ENCODE measurements at places on chromosomes 2 and 18. TPM values are rescaled to one million over a fixed set of nuclear protein-coding genes. Genes with fewer than 3 reads are reported as not detected.

The MCM6 gene
- total RNA-seq: 24.5 TPM

The APOB gene
- total RNA-seq: not detected

GRCh38 chr2:74253971-74254310 is 55.5 kb downstream of the MTHFD2 start:
- no peak for DNase-seq

DNA sequence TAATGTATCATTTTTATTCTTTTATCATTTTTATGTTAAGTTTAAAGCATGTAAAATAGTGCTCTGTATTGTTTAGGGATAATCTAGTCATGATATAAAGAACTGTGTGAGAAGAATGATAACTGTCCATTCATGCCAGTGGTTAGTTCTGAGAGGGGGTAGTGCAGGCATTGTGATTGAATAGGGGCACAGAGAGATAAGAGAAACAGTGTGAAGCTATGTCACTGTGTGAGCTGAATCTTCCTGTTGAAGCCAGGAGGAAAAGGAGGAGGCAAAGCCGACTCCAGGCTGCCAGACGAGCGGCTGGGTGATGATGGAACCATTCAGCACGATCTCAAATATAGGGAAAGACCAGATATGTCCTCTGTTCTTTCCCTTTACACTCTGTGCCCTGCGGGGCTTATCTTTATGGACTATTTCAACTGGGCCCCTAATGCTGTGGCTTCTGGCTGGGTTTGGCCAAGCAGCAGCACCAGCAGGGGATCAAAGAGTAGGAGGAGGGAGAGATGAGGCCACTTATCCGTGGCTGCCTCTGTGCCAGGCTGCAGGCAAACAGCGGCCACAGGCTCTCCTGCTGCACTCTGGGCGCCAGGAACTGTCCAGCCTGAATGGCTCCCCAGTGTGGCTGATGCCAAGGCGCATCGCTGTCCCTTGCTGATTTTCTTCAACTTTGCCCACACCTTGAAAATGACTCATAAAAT is 128.0 kb downstream of the SPP2 start:
- DNase-seq: no peak

The ZNF397 gene
- total RNA-seq: 37.0 TPM

GRCh38 chr2:104416339-104417000 is 437.4 kb upstream of the POU3F3 start:
- DNase-seq: no peak

DNA sequence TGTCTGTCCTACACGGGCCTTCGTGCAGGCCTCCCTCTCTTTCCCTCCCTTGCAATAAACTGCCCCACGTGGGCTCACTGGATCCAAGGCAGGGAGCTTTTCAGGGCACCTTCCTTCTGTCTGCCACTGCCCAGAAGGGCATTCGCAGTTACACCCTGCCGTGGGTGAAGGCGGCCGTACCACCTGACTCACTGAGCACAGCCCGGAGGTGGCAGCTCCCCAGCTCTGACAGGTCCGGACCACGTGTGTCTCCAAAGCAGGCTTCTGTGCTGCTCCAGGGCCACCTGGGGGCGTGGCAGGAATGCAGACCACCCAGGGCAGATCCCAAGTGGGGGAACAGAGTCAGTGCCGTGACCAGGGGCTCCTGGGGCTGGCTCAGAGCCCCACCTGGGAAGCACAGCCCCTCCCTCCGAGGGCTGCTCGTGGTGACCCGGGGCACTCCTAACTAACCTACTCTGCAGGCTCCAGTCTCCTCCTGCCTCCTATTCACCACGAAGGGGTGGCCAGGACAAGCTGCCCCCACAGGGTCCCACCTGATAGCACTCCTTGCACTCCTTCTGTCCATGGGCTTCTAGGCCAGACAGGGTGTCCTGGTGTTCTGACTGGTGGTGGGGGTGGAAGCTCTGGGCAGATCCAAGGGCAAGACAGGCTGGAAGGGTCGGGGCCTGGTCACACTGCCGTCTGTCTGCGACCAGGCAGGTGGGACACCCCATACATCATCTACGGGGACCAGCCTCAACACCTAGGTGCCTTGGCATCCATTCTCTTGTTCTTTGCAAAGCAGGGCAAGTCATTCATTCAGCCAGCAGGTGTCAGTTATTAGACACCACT is 9.7 kb downstream of the SNED1 start:
- DNase-seq: no peak

The GKN1 gene
- not detected for total RNA-seq

DNA sequence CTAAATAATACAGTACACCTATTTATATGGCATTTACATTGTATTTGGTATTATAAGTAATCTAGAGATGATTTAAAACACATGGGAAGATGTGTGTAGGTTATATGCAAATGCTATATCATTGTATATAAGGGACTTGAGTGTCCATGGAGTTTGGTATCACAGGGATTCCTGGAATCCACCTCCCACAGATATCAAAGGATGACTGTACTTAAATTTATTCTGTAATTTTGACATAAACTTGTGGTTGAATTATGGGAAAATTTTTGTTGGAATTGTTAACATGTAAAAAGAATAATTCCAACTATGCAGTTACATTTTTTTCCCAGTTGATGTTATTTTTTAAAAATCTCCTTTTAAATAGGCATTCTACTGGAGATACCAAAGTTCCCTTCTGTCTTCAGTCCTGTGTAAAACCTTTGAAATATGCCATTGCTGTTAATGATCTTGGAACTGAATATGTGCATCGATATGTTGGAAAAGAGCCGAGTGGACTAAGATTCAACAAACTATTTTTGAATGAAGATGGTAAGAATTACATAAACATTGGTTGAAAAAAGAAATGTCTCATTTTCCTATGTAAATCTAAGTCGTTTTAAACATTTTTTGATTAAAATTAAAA is 24.1 kb downstream of the GLS start:
- DNase-seq: no peak

The ADGRF3 gene
- 3.4 TPM for total RNA-seq

DNA sequence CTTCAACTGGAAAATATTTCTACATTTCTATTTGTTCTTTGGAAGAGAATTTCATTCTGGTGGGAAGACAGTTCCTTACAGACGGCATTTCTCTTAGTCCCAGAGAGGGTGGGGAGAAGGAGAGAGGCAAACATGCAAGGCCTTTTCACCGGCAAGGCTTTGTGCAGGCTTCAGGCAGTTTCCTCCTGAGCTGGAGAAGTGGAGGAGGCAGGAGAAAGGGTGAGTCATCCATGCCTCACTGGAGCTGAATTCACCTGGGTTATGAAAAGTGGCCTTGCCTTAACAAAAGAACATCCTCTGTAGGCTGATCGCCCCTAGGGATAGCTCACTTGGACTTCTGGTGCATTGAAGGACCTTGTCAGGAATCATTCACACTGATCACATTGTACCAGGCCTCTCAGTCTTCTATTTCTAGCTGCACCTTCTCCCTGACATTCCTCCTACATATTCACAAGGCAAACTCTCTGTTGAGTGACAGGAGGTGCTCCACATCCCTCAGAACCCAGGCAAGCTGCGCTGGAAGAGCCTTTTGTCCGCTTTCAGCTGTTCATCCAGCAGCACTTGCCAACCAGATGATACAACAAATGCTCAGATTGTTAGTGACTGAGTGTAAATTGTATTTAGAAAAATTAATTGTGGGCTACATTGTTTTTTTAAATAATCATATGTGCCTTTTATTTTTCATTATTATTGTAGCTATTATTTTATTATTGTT is 796.1 kb downstream of the DCDC2C start:
- no peak for DNase-seq

GRCh38 chr2:219112651-219113338 is 47.8 kb downstream of the NHEJ1 start:
- no peak for DNase-seq

The ACMSD gene
- 0.20 TPM for total RNA-seq

The DSG1 gene
- total RNA-seq: not detected

- no peak for DNase-seq
Observed at GRCh38 chr2:202299712-202300111, 34.1 kb downstream of the NOP58 start.

The KCNF1 gene
- not detected for total RNA-seq

DNA sequence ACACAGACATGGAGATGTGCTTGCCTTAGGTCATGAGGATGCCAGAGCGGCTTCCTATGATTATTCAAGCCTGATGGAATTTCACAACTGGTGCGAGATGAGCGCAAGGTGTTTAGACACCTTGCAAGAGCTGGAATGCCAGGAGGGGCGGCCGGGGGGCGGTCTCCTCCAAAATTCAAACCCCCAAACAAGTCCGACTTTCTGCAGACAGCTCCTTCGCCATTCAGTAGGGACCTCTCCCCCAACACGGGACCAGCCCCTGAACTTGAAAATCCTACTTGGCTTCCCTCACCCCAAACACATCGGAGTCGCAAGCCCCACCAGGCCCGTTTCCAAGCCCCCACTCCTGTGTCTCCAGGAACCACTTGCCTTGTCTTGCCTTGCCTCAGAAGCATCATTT is 64.8 kb upstream of the ID2 start:
- DNase-seq: no peak

The SMYD1 gene
- not detected for total RNA-seq

DNA sequence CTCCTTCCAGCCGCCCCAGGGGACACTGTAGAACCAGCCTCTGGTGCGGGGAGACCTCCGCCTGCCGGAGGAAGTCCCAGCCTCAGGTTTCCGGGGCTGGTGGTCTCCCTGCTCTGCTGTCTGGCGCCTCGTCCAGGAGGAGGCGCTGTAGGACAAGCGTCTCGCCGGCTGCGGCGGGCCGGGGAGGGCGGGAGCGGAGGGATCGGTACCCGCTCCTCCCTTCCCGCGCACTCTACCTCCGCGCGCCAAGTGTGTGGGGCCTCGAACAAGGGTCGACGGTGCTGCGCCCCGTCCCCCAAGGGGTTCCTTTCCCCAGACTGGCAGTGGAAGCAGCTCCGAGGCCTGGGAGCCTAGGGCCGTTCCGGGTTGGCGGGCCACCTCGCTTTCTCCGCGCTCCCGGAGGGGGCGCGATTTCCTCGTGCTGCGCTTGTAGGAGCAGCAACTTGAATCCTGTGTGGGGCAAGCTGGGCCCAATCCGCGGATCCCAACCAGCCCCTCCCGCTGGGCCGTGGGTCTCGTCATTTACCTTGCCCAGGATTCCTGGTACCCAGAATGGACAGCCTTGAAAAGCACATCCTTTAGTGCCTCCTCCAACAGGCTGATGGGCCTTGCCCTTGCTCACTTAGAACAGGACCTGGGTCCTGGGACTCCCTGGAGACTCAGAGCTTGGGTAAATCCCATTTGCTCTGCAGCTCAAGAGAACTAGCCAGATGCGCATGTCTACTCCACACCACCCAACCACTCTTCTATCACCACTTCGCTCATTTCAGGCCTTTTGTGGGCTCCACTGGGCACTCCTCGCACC is 10.6 kb upstream of the HOXD4 start:
- DNase-seq: peak; percentile 58

DNA sequence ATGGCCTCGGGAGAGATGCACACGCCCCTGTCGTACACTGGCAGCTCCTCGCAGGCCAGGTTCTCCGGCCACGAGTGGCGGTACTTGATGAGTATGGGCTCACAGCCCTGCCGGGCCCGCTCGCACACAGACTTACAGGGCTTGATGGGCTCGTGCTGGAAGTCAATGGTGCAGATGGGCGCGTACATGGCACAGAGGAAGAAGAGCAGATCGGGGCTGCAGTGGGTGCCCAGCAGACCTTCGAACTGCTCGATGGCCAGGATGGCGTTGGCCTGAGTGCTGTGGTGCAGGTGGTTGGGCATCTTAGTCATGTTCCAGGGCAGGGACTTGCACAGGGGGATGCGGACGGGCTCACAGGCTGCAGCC is 359 bp downstream of the FRZB start:
- DNase-seq: no peak

The NETO1 gene
- total RNA-seq: not detected

- DNase-seq: no peak
Observed at GRCh38 chr18:78957140-78957539, 22.5 kb upstream of the SALL3 start.

DNA sequence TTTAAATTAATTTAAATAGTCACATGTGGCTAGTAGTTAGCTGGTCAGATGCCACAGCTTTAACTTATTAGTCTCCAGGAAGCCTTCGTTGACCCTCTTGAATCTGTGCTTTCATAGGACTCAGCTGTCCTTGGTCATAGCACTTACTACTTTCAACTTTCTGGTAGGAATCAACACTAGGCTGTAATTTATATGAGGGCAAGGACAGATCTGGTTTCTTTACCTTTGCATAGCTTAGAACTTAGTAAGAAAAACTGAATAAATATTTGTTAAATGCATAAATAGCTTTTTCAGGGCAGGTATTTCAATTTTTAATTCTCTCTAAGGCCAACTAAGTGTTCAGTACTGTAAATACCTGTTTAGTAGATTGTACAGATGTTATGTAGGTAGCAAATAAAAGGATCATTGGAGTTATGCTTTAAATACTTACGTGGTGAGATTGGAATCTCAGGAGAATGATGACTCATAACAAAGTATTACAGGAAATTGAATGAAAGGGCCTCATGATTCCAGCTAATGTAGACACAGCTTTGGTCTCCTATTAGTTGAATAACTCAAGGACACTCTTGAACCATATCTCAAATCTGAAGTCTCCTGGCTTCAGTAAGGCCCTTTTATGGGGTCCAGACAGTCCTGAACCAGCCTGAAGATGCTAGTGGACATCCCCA is 2.6 kb downstream of the CLIP4 start:
- DNase-seq: no peak

DNA sequence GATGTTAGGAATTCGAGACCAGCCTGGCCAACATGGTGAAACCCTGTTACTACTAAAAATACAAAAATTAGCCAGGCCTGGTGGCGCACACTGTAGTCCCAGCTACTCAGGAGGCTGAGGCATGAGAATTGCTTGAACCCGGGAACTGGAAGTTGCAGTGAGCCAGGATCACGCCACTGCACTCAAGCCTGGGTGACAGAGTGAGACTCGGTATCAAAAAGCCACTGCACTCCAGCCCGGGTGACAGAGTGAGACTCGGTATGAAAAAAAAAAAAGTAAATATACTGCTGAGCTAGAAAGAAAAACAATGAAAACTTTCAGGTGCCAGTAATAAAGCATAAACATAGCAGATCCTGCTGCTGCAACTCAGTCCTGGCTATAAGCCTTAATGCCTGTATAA is 73.5 kb downstream of the STRN start:
- DNase-seq: no peak

- DNase-seq: no peak
Observed at GRCh38 chr2:212547716-212548454, 9.3 kb upstream of the ERBB4 start.

- DNase-seq: no peak
Observed at GRCh38 chr18:3214855-3215637, 4.7 kb downstream of the MYOM1 start.

GRCh38 chr2:120867290-120868241 is 131.9 kb downstream of the GLI2 start:
- no peak for DNase-seq

GRCh38 chr2:147255812-147256211 is 589.0 kb upstream of the ACVR2A start:
- DNase-seq: no peak

The STAT4 gene
- total RNA-seq: 79.5 TPM

- no peak for DNase-seq
Observed at GRCh38 chr2:99562516-99562915, 72.7 kb upstream of the REV1 start.
